ENCODE measurements at places on chromosomes 7 and 10. TPM values are rescaled to one million over a fixed set of nuclear protein-coding genes. Genes with fewer than 3 reads are reported as not detected.

DNA sequence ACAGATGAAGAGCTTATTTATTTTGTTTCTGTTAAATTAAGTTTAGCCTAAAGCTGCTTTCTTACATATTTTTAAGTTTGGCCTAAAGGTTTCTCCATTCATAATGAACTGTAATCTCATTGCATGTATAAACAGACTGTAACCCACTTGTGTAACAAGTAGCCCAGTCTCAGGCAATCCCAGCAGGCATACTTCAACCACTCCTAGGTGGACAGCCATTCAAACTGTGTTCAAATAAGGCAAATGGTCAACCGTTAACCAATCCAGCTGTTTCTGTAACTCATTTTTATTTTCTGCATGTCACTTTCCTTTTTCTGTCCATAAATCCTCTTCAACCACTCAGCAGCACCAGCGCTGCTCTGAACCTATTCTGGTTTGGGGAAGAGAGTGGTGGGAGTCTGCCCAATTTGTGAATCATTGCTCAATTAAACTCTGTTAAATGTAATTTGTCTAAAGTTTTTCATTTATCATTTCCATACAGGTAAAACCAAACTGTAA, 35.9 kb downstream of the PHYHIPL start:
- no peak for DNase-seq

GRCh38 chr7:12297283-12298108, 86.4 kb downstream of the TMEM106B start:
- DNase-seq = no peak

DNA sequence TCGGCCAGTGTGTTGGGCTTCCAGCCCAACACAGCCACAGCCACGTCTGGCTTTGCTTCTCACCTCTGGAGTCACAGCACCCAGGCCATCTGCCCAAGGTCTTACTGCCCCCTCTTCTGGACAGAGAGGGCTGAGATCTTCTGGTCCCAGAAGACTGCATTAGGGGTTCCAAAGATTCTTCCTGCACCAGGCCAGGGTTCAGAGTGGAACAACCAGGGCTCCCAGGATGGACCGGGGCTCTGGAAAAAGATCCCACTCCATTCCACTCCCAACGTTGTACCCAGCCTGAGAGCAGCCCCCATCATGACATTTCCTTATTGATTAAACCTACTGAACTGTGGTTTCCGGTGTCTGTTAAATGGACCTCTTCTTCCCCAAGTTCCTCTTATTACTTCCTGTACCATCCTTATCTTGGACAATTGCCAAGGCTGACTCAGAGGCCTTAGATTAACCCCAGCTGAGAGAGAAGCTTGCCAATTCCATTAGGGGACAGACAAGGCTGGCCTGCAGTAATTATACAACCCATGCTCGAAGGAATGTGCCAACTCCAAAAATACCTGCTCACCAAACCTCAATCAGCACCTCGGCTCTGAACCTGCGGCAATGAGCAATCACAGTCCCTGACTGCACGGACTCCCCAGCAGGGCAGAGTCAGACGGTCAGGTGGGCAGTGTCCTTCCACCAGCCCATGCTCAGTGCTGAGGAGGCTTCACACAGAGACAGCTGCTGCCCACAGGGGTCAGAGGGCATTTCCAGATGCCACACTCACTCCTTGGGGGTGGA, 47.9 kb upstream of the NPFFR1 start:
- no peak for DNase-seq

DNA sequence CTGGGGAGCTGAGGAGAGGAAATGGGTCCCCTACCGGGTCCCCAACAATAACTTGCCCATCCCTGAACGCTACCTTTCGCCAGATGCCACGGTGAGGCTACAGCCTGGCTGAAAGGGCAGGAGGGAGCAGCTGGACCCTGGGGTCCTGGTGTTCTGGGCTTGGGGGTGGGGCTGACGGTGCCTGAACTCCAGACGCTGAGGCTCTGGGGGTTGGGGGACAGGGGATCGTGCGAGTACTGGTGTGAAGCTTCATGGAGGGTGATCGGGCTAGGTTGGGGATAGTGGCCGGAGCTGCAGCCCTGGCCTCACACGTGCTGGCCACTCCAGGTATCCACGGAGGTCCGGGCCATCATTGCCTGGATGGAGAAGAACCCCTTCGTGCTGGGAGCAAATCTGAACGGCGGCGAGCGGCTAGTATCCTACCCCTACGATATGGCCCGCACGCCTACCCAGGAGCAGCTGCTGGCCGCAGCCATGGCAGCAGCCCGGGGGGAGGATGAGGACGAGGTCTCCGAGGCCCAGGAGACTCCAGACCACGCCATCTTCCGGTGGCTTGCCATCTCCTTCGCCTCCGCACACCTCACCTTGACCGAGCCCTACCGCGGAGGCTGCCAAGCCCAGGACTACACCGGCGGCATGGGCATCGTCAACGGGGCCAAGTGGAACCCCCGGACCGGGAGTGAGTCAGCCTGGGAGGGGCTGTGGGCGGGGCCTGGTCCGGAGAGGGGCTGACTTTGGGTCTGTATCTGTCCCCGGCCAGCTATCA, 8.3 kb downstream of the AEBP1 start:
- no peak for DNase-seq

GRCh38 chr7:44184206-44184872, 4.9 kb downstream of the GCK start:
- no peak for DNase-seq

DNA sequence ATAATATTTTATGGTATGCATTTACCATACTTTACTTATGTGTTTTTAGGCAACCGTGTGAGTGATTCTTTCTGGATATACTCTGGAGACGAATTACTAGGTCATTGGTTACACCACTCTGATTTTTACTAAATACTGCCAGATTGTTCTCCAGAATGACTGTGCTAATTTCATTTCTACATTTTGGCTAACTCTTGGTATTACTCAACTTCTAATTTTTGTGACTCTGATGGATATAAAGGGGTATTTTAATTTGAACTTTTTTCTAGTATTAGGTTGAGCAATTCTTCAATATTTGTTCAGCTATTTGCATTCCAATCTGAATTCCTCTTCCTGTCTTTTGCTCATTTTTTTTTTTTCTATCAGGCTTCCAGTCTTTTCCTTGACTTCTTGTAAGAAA, 223.6 kb downstream of the MDFIC start:
- no peak for DNase-seq

GRCh38 chr10:103663802-103664201, 170.3 kb downstream of the NEURL1 start:
- peak; percentile 88 for DNase-seq

DNA sequence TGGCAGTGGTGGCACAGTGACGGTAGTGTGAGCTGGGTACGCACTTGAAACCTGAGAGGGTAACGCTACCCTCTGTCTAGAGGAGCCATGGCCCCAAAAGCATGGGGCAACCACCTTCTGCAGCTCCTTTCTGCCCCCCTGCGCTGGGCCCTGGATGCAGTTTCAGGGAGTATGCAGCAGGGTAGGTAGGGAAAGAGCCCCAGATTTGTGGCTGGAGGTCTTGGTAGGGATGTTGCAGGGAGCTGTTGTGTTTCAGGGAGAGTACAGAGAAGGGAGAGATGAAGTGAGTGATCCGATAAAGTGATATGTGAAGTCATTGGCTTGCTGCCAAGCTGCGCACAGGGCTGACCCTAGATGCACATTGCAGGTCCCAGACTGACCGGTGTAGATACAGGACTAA, 2.7 kb upstream of the PGAM2 start:
- no peak for DNase-seq

DNA sequence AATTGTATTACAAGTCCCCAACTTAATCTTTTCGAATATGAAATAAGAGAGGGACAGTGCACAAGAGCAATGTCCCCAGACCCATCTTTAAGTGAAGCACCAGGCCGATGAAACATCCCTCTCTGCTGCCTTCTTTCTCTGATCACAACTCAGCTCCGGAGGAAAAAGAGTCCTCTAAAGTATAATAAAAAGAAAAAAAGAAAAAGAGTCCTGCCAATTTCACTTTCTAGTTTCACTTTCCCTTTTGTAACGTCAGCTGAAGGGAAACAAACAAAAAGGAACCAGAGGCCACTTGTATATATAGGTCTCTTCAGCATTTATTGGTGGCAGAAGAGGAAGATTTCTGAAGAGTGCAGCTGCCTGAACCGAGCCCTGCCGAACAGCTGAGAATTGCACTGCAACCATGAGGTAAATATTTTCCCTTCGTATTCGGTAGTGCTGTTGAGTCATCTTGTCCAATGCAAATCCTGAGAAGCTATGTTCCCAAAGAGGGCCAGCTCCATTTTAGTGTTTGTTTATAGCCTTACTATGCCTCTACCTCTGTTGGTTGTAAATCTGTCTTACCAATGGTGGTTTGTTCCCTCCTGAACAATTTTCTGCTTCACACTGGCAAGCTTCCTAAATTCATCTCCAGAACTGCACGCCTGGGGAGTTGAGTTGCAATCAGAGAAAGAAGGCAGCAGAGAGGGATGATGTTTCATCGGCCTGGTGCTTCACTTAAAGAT, at the start of gene IFIT2:
IFIT2 (plus strand) TSS at position 326 of the 725 bp plus-strand sequence; CDS start at position 404, 78 bp downstream.
- no peak for DNase-seq

DNA sequence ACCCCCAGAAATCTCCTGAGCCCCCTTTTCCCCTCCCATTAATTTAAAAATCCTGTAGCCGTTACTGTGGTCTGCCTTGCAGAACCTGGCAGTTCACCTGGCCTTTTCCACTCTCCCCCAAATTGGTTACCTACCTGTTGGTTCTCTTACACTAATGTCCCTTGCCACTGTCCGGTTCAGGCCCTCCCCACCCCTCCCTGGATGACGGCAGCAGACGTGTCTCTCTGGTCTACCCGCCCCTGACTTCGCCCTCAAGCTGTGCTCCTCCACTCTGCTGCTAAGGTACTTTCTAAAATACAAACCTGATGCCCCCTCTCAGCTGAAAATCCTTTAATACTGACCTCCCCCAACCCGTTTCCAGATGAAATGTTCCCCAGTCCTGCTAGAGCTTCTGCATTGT, 15.6 kb upstream of the SH3PXD2A start:
- DNase-seq = no peak

- no peak for DNase-seq
Measured at GRCh38 chr7:36472141-36472729, 82.6 kb downstream of the ANLN start.

DNA sequence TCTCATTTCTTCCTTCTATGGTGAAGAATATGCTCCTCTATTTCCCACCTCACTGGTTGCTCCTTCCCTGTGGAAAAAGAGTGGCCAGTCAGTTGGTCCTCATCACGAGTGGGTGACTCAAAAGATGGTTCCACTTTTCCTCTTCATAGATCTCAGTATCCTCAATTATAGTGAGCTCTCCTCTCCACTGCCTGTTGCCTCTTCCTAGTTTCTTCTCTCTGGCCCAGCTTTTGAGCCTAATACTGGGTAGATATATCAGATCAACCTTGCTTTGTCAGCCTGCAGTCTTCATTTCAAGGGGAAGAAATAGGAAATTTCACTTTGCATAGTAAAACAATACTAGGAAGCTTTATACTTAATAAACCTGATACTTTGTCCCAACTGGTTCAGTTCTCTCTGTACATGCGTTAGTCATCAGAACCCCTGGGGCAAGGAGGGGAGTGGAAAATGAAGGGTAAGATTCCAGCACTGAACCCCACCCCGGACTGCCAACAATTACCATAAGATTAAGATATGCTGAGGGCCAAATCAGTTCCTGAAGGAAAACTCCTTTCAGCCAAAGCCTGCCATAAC, 15.5 kb upstream of the WNT16 start:
- DNase-seq = no peak

DNA sequence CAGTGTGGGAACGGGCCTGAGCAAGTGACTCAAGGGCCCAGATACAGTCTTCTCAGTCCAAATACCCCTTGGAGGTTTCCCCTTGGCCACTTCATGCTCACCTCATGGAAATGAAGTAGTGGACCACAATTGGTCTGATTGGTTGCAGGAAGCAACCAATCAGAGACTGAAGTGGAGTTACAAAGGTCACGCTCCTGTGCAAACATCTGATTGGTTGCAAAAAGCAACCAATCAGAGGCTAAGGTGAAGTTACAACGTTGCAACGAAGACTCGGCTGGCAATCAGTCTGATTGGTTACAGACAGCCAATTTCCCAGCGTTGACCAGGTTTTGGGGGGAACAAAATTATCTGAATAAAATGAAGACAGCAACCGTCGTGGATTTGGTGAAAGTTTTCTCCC, 72.5 kb downstream of the CDHR3 start:
- no peak for DNase-seq

DNA sequence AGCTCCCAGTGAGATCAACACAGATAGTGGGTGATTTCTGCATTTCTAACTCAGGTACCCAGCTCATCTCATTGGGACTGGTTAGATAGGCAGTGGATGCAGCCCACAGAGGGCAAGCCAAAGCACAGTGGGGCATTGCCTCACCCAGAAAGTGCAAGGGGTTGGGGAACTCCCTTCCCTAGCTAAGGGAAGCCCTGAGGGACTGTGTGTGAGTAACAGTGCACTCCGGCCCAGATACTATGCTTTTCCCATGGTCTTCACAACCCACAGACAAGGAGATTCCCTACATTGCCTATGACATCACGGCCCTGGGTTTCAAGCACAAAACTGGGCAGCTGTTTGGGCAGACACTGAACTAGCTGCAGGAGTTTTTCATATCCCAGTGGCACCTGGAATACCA, 62.8 kb downstream of the PPP1R3A start:
- no peak for DNase-seq

- DNase-seq = no peak
Measured at GRCh38 chr10:104446151-104446550, 92.5 kb downstream of the CFAP58 start.

DNA sequence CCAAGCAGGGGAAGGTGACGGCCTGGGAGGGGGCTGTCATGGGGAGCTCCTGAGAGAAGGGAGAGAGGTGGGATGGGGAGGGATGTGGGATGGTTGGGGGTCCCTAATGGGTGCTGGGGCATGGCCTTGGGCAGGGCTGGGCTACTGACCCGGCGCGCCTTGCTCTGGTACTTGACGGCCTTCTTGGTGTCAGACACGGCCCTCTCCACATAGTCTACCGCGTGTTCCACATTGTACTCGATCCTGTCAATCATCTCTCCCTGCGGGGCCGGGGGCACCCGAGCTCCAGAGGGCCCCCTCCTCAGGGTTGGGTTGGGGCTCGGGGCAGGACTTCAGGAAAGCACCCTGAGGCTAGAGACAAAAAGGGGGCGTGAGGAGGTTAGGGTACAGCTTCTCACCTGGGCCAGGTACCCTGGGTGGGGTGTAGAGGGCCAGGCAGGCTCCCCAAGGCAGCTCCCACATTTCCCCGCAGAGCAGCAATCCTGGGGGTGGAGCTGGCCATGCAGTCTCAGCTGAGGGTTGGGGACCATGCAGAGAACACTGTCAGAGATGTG, 17.3 kb downstream of the BUD23 start:
- no peak for DNase-seq

- no peak for DNase-seq
Measured at GRCh38 chr7:106074257-106074656, 37.9 kb downstream of the SYPL1 start.

- no peak for DNase-seq
Measured at GRCh38 chr7:106010331-106010730, 47.3 kb downstream of the CDHR3 start.

The OTUD1 gene
- total RNA-seq = 14.7 TPM

The TFR2 gene
- 7.2 TPM for total RNA-seq

The CCL26 gene
- not detected for total RNA-seq

The MINDY3 gene
- 71.4 TPM for total RNA-seq

The PPP1R3C gene
- 43.5 TPM for total RNA-seq

The SFMBT2 gene
- total RNA-seq = 30.9 TPM

The SKIDA1 gene
- total RNA-seq = 2.4 TPM

The ADAM8 gene
- 6.7 TPM for total RNA-seq

The MYOZ1 gene
- total RNA-seq = 0.43 TPM

The SEMA3D gene
- 7.5 TPM for total RNA-seq
